ENCODE measurements at places on chromosomes 12 and 14.

- no peak for DNase-seq
Measured at GRCh38 chr12:131230340-131231031, 276.8 kb downstream of the ADGRD1 start.

- no peak for DNase-seq
Measured at GRCh38 chr12:52322069-52322468, 871 bp upstream of the KRT83 start.

DNA sequence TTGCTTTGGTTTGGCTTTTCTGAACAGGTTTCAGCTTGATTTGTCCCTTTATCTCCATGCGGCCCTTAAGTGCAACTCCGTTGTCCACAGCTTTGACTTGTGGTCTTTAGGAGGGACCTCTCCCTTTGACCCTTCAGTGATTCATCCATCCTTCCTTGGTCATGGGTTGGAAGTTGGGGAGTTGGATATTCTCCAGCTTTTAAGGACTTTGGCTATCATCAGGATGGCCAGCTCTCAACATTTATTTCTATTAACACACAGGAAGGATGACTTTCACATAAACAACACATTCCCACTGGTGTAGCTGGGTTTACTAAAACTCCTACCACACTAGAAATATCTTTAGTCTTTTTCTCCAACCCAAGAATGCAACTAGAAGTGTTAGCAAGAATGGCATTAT, 50.9 kb upstream of the E2F7 start:
- no peak for DNase-seq

GRCh38 chr12:50750366-50750765, 13.5 kb upstream of the ATF1 start:
- no peak for DNase-seq

GRCh38 chr14:33490555-33490954, 460.3 kb downstream of the EGLN3 start:
- DNase-seq, result no peak

- no peak for DNase-seq
Measured at GRCh38 chr14:39755269-39755878, 323.1 kb upstream of the FBXO33 start.

DNA sequence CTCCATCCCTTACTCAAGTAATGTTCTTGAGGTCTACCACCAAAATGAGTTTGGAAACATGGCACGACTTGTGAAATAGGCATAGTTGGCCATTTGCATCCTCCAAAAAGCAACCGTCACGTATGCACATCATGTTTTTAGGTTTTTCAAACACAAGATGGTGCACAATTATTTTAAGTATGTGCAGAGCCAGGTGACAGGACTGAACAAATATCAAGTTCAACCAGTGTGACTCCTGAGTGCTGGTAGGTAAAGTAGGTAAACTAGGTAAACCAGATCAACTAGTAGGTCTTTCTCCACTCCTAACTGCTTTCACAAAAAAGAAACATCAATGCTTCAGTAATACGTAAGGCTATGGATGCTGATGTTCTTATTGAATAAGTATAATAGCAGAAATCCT, 39.1 kb downstream of the FGD6 start:
- DNase-seq, result no peak

DNA sequence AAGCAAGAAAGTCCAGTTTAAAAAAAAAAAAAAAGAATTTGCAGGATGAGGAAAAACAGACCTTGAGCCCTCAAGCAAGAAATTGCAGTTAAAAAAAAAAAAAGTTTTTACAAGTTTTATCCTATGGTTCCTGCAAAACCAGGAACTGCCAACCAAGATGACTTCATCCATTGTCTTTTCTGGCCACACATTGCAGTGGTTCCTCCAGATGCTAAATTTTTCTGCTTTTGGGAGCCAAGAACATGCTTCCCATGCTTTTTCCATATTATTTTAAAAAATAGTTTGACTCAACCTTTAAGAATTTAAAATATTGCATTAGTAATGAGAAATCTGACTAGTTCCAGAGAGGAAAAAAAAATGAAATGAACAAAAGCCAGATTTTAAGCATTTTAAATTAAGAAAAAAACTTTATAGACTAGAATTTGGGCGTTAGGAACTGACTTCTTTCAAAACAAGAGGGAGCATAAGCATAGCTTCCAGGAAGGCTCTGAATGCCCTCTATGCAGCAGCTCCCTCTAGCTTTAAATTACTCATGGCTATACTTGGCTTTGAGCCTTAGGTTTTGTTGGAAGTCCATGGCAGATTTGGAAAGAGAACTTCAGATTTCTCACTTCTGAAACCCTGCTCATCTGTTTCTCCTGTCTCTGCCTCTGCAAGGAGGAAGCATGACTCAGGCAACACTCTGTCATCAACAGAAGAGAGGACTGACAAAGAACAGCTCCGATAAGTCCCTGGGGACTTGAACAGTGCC, 124.5 kb downstream of the GPR65 start:
- peak; percentile 8 for DNase-seq

- DNase-seq, result no peak
Measured at GRCh38 chr14:100031506-100032281, 33.5 kb upstream of the EVL start.

GRCh38 chr14:103684871-103685270, 30.4 kb downstream of the XRCC3 start:
- no peak for DNase-seq

GRCh38 chr12:68334132-68334531, 2.0 kb upstream of the MDM1 start:
- peak; percentile 46 for DNase-seq

GRCh38 chr12:3869433-3869832, 3.8 kb downstream of the PARP11 start:
- no peak for DNase-seq

DNA sequence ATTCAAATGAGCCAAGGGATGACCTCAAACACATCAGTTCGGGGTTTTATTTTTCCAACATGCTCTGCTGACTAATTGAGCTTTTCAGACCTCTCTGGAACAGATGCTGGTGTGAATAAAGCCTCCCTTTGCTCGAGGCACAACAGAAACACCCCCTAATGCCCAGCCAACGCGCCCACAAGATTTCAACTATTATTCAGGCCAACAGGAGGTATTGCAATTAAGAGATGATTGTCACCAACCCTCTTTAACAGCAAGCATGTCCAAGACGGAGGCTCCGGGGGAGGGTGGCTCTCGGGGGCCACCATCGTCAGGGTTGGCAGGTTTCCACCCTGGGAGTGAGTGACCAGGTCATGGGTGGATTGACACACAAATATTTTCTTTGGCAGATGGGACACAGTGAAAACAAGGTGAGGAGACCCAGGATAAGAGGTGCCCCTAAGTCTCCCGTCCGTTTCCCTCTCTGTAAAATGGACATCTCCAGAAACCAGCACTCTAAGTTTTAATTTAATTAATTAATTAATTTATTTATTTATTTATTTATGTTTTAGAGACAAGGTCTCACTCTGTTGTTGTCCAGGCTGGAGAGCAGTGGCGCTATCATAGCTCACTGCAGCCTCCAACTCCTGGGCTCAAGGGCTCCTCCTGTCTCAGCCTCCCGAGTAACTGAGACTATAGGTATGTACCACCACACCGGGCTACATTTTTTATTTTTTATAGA, 56.1 kb downstream of the MAP1LC3B2 start:
- DNase-seq, result no peak

GRCh38 chr14:96914571-96915128, 117.5 kb downstream of the VRK1 start:
- DNase-seq, result no peak

DNA sequence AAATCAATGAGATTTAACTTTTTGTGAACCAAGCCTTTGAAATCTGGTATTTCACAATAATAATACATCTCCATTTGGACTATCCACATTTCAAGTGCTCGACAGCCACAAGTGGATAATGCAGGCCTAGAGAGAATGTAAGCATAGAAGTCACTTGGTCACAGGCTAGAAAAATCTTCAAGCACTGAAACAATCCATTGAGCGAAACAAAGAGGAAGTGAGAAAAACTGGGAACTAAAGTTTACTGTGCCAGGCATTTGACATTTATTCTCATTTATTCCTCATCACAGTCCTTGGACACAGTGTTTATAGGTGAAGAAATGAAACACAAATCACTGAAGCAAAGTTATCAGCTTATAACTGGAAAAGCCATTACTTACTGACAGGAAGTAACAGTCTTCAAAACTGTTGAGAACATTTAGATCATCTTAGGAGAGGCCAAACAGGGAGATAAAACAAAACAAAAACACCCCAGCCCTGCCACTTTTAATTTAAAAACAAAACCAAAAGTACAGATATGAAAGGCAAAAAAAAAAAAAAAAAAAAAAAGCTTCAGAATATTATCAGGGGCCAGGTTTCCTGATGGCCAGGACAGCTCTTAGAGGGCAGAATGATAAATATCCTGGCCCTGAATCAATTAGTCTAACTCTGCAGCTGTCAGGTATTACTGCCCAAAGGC, 29.2 kb downstream of the GNS start:
- peak; percentile 38 for DNase-seq

- no peak for DNase-seq
Measured at GRCh38 chr12:6652391-6652790, 5.2 kb upstream of the ACRBP start.

GRCh38 chr12:130026608-130027176, 122.9 kb upstream of the TMEM132D start:
- DNase-seq, result no peak

GRCh38 chr14:87883750-87884149, 109.2 kb downstream of the GALC start:
- no peak for DNase-seq

DNA sequence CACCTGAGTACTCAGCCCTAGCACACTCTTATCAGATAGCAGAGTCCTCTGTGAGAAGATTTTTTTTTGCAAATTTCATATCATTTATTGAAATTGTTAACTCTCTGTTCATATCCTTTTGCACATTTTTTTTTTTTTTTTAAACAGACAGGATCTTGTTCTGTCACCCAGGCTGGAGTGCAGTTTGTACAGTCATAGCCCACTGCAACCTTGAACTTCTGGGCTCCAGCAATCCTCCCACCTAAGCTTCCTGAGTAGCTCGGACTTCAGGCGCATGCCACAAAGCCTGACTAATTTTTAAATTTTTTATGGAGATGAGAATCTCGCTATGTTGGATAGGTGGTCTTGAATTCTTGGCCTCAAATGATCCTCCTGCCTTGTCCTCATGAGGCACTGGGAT, 4.3 kb downstream of the PARP2 start:
- DNase-seq, result no peak

DNA sequence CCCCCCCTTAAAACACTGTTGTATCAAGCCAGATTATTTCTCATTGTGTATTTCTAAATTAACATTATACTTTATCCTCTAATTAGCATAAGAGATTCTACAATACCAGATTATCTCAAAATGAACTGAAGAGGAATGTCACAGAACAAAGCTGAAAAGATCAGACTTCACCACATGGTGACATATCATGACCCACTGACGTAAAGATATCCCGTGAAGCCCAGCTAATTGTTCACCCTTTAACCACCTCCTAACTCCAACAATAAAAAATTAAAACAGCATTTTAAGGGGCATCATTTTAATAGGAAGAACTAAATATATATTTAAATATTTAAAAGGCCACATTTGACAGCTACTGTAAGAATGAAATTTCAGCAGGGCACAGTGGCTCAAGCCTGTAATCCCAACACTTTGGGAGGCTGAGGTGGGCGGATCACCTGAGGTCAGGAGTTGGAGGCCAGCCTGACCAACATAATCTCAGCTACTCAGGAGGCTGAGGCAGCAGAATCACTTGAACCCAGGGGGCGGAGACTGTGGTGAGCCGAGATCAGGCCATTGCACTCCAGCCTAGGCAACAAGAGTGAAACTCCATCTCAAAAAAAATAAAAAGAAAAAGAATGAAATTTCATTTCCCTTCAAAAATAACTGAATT, 29.0 kb downstream of the CDK17 start:
- DNase-seq, result no peak

GRCh38 chr12:54172168-54172567, 16.6 kb downstream of the SMUG1 start:
- DNase-seq, result no peak

- DNase-seq, result peak; percentile 47
Measured at GRCh38 chr12:92539110-92539749, 163.6 kb upstream of the PLEKHG7 start.

- no peak for DNase-seq
Measured at GRCh38 chr14:98404811-98405210, 867.2 kb downstream of the BCL11B start.

- no peak for DNase-seq
Measured at GRCh38 chr14:75443203-75443969, 15.6 kb downstream of the JDP2 start.

DNA sequence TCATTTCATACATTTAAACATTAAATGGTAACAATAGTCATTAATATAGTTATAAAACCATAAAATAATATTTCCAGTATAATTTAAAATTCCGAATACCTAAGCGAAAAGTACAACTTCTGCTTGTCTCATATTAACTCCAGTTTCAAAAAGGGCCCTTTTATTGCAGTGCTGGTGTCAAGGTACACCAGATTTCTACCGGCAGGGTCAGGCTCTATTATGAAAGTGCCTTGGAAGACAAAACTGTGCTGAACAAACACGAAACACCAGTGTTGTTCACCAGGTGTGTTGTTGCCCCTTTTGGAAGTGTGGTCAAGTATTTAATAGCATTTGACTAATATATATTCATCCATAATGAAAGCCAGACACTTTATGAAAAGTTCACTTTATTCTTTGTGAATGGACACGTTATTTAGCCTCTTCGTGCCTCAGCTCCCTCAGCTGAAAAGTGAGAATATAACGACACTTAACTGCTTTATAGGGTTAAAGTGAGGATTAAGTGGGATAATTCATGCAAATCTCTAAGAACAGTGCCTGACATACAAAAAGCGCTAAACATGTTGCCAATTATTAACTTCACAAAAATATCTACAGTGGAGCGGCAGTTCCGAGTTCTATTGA, 20.3 kb upstream of the GNS start:
- DNase-seq, result no peak

DNA sequence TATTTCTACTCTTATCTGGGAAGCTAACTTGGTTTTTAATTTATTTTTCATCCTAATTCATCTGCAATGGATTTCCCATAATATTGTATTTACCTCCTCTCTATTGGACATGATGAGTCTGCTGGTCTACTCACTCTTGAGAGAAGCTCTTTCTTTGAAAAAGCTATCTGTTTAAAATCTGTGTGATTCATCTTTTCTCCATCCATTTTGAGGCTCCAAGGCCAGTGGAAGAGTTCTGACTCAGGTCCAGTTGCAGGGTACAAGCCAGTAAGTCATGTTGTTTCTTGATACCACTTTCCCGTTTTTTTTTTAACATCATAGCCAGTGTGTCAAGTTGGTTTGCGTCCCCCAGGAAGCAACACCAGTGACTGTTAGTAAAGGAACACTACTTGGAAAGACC, 160.3 kb upstream of the BMP4 start:
- DNase-seq, result no peak

- DNase-seq, result no peak
Measured at GRCh38 chr12:66387117-66387516, 84.8 kb downstream of the HELB start.

- DNase-seq, result no peak
Measured at GRCh38 chr12:115074617-115075016, 390.6 kb upstream of the TBX3 start.

Data from CD4-positive, alpha-beta T cell treated with Interleukin-1 beta for 1 hour (primary cell).